NCI-H2107 (cell line): ENCODE measurements at places on chromosomes 12 and 14.

- DNase-seq = no peak
Measured at GRCh38 chr12:104462931-104463339, 6.2 kb downstream of the CHST11 start.

GRCh38 chr12:102435827-102436436 is 44.4 kb downstream of the IGF1 start:
- DNase-seq = no peak

GRCh38 chr12:27531896-27532295 is 7.9 kb downstream of the PPFIBP1 start:
- no peak for DNase-seq

DNA sequence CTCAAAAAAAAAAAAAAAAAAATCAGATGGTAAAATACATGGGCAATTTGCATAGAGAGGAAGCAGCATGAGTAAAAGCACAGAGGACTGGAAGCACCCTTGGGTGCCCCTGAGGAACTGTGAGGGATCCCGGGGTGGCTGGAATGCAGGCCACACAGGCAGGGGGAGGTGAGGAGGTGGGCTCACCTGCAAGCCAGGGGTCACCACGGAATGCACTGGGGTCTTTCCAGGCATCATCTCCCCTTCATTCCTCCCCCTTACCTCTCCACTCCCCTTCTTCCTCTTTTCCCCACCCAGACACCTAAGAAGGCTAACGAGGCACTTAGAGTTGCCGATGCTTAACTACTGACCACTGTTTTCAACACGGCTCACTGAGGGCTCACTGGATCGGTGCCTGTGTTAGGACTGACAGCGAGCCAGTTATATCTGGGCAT is 14.4 kb upstream of the HIP1R start:
- DNase-seq = no peak

DNA sequence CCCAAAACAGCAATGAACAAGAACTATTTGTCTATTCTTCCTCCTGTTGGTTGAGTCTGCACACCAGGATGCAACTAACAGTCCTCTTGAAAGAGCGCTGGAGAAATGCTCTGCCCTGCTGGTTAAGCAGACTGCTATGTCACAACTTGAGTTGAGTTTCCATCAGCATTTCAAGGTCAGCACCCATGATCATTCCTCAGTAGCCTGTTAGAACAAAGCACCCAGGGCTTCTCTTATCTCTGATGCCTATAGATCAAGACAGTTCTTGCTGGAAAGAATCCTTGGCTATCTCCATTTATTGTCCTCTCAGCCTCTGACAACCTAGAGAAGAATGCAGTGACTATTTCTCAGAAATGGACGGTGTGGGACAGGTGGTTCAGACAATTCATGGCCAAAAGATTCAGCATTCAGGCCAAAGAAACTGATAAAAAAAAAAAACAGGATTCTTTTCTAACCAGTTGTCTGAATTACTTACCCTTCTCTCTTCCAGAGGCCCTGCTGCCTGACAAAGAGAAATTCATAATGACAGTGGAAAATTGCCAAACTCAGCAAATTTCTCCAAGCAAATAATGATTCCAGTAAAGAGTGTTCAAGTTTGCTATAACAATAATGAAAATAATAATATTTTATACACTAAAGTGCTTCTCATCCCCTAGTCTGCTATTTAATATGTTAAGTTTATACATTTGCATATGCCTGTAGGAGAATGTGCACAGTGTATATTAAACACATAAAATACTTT is 306.7 kb downstream of the EMP1 start:
- DNase-seq = no peak

DNA sequence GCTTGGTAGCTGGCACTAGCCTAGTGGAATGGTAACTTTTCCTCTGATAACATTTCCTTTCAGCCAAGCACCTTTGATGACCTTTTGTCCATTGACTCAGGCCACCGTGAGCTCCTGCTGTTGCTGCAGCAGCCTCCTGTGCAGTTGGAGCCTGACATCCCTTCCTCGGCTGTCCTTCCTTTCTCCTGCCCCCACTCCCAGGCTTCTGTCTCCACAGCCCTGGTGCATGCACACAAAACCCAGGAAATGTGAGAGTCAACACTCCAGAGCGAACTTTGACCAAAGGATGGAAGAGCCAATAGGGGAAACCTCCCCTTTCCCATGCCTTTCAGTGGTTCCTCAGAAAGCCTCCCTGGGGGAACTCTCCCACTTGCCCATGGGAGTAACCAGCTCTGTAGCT is 115.0 kb downstream of the TMEM260 start:
- DNase-seq = no peak
